ENCODE measurements at places on chromosomes 2 and 18.

- DNase-seq, result no peak
These were observed 1153.3 kb upstream of the TMEFF2 start for GRCh38 chr2:193348055-193348454.

- DNase-seq, result no peak
These were observed 7.2 kb downstream of the CCDC68 start for GRCh38 chr18:54952026-54952425.

DNA sequence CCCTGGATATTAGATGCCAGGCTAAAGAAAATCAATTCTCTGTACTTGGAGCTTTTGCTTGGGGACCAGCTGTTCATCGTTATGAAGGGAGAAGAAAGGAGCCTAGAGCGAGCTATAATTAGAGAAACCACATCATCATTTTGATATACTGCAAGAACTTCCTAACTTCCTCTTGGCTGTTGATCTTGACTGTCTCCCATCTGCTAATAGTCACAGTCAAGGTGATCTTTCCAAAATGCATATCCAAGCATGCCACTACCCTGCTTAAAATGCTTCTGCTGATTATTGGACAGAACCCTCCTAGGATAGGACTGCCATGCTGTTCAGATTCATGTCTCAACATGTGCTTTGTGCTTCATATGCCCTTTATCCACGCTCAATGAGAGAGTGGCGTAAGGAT lies 54.8 kb downstream of the RAPGEF4 start:
- no peak for DNase-seq

- DNase-seq, result no peak
These were observed 375.6 kb upstream of the LRATD1 start for GRCh38 chr2:14256890-14257289.

- peak; percentile 46 for DNase-seq
These were observed 79.3 kb upstream of the LGALSL start for GRCh38 chr2:64374686-64375085.

GRCh38 chr2:133733901-133734255 lies 165.6 kb upstream of the NCKAP5 start:
- DNase-seq, result no peak

DNA sequence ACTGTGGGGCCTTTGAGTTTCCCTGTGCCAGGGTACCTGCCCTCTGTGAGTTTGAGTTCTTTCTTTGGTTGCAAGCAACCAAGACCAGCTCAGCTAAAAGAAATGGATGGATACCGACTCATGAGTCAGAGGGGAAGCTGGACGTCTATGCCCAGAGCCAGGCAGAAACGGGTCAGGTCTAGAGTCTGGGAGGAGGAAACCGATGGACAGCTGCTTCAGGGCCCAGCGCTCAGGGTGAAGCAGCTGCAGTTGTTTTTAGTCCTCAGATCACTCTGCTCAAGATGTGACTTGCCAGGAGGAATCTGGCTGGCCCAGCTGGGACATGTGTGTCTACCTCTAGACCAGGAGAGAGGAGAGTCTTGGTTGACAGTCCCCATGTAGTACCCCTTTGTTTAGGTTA lies 10.1 kb upstream of the TYMS start:
- no peak for DNase-seq

GRCh38 chr2:178829299-178829960 lies 22.2 kb upstream of the TTN start:
- no peak for DNase-seq

DNA sequence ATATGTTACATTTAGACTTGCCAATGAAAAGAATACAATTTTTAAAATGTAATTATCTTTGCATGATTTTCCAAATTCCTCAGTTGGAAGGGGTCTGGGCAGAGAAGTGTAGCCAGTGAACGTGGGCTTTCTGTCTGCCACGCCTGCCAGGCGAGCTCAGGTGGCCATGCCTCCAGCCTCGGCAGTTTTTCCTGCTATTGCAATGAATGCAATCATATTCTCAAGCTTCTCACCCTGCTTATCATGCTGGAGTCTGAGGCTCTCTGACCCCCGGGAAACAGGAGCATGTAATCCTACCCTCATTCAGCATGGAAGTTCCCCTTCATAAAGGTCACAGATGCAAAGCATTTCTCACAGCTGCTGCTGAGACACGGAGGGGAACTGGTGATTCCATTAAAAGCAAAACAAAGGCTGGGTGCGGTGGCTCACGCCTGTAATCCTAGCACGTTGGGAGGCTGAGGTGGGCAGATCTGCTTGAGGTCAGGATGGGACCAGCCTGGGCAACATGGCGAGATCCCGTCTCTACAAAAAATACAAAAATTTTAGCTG lies 154.8 kb downstream of the MBP start:
- no peak for DNase-seq

GRCh38 chr2:48120759-48121242 lies 214.5 kb upstream of the FBXO11 start:
- no peak for DNase-seq

All from right forelimb (tissue), 1 donor.